ENCODE measurements at places on chromosomes 16 and 17.
A peak's percentile ranks its signal among the peaks of the same experiment; 100 is the strongest.

DNA sequence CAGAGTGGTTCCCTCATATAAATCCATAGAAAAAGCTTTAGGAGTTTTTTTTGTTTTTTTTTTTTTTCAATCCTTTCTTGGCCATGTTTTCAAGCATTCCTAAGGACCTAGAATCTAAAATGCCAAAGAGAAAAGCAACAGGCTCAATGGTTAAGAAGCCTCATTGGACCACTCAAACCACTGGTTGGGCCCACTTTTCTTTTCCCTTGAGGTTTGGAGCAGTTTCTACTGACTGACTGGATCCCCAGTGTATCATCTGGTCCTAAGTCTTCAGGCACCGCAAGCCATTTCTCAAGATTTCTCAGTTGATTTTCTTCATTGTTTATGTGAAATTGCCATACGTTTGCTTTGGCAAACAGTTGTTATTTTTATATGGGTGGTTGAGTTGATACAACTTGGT is 14.4 kb downstream of the METTL9 start:
- DNase-seq, result no peak

- no peak for DNase-seq
These were observed 11.7 kb upstream of the MNT start for GRCh38 chr17:2412561-2413021.

- no peak for DNase-seq
These were observed 2.2 kb upstream of the GFAP start for GRCh38 chr17:44917456-44917855.

DNA sequence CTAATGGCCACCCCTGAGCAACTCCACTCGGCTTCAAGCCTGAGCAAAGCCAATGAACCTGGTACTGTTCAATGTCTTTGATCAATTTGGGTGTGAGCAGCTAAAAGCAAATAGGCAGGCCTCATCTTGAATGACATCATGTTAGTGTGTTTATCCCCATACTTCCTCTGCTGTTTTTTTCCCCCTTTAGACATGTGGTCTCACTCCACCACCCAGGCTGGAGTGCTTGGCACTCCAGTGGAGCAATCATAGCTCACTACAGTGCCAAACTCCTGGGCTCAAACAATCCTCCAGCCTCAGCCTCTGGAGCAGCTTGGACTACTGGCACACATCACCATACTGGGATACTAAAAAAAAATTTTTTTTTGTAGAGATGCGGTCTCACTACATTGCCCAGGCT is 75.4 kb downstream of the ARHGAP17 start:
- no peak for DNase-seq

- DNase-seq, result no peak
These were observed 21.2 kb downstream of the CORO7 start for GRCh38 chr16:4395055-4395726.

DNA sequence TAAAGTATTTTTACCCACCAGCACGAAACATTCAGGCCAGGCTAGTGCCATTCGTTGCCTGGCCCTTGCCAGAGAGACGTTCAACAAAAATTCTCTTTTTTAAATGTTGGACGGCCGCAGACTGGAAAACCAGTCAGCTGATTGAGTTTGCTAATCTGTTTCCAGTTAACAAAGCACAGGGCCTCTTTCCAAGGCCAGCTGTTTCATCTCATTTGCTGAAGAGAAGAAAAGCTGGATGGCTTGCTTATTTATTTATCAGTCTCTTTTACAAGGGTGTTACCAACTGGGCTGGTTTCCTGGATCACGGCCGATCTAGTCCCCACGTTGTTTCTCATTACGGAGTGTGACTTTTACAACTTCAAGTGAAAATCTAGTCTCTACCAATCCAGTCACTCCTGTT is 418.7 kb upstream of the DYNLRB2 start:
- DNase-seq, result no peak

GRCh38 chr16:79677799-79678530 is 77.4 kb upstream of the MAF start:
- DNase-seq, result no peak

- no peak for DNase-seq
These were observed 83.8 kb upstream of the PMFBP1 start for GRCh38 chr16:72255786-72256185.

DNA sequence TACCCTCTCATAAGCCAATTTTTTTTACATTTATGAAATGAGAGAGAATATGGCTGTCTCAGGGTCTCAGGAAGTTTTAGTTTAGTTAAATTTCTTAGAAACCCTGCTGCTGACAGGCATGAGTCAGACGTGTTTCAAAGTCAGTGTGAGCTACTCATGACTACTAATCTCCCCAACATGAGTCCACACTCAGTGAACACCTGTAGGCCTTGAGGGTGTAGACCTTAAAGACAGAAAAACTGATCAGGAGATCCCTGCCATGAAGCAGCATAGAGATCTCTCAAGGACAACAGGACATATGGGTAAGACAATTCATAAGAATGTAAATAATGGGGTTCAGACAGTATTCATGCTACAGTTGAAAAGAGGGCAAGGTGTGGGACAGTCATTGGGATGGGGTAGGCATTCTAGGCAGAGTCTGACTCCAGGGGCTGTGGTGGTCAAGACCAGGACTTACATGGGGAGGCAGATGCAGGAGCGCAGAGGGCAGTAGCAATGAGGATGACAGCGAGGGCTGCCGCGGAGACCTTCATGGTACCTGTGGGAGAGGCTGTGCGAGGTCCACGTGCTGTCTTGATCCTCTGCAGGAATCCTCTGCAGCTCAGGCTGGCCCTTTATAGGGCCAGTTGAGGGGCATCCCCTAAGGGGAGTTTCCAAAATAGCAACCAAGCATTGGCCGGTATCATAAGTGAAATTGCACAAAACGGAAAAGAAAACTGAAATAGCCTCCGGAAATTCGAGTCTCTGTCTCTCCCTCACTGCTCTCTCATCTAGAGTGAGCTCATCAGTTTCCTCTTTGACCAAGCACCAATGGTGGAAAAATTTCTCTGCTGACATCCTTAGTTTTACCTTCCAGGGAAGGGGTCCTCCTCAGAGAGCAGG is at the start of gene CCL5:
Gene CCL5 (minus strand): TSS at position 588 of the 882 bp plus-strand sequence.
- peak; percentile 43 for DNase-seq
